ENCODE measurements at places on chromosomes 4 and X.

DNA sequence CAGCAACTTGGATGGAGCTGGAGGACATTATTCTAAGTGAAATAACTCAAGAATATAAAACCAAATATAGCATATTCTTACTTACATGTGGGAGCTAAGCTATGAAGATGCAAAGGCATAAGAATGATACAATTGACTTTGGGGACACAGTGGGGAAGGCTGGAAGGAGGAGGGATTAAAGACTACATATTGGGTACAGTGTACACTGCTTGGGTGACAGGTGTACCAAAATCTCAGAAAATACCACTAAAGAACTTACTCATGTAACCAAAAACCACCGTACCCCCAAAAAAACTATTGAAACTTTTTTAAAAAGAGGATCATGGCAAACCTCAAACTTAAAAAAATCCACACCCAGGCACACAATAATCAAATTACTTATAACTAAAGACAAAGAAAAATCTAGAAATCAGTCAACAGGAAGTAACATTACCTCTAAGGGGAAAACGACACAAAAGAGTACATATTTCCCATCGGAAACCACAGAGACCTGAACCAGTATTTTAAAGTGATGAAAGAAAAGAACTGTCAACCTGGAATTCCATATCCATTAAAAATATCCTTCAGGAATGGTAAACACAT lies 241.8 kb downstream of the PRDM5 start:
- ATAC-seq, result no peak

GRCh38 chr4:13202701-13203100 lies 281.4 kb downstream of the RAB28 start:
- no peak for ATAC-seq

DNA sequence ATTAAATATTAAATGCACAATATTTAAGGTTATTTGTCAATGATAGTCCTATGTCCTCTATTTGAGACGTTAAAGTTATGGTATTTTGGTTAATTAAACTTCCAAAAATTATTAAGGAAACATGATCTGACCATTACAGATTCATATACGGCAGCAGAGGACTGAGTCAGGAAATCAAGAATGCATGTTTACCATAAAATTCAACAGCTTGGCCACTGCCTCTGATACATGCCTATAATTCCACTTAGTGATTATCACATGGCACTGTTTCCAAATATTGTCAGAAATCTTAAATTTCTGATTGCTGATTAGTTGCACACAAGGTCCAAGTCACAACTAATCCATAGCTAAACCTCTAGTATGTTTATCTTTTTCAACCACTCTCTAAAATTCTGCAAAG lies 232.2 kb upstream of the UGT8 start:
- no peak for ATAC-seq

DNA sequence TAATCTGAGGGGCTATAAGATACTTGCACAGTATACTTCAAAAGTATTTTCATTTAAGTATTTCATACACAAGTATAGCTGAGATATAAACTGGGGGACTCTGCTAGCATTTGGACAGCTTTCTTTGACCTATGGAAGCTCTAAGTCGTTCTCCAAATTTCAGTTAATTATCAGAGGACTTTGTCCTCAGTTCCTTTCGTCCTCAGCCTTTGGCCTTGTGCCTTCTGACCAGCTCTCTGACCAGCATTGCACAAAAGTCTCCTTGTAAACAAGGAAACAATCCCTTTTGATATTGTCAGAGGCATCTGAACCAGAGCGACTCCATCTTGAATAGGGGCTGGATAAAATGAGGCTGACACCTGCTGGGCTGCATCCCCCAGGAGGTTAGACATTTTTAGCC lies 464.0 kb upstream of the FAM241A start:
- no peak for ATAC-seq

DNA sequence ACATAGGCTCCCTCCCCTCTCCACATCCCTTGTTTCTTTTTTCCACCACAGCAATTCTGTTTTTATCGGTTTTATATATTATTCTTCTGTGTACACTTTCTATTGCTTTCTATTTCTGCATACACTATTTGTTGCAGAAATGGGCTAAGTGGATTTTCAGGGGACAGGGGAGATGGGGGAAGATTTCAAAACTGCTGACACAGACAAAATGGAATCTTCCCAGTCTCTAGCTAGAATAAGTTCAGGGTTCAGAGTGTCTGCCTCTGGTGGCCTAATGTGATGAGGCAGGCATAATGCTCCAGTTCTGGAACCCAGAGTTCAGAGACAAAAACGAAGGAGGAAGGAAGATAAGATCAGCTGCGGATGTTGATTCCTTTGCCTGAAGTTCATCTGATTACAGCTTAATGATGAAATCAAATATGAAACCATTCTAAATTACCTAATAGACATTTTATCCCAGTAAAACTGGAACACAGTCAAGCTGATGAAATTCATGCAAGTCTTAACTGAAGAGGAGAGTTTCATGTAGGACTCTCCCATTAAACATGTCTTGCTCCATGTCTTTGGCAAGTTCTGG lies 447.1 kb downstream of the AFF2 start:
- no peak for ATAC-seq

- ATAC-seq, result no peak
These were observed 93.1 kb downstream of the PCDH19 start for GRCh38 chrX:100316987-100317386.

GRCh38 chrX:626745-627509 lies 3.7 kb upstream of the SHOX start:
- ATAC-seq, result peak; percentile 51
